ENCODE measurements at places on chromosomes 3 and 15. TPM values are rescaled to one million over a fixed set of nuclear protein-coding genes. Genes with fewer than 3 reads are reported as not detected.

The RTF1 gene
- total RNA-seq, result 40.7 TPM

The ACTRT3 gene
- 0.27 TPM for total RNA-seq

The TNFSF10 gene
- total RNA-seq, result 57.5 TPM

The TBC1D5 gene
- total RNA-seq, result 54.0 TPM

The ZNF80 gene
- not detected for total RNA-seq

The DNAH12 gene
- total RNA-seq, result not detected

The LRRC31 gene
- not detected for total RNA-seq

The RHOV gene
- 111 TPM for total RNA-seq

The VGLL4 gene
- total RNA-seq, result 80.7 TPM

The GOLGA6L1 gene
- total RNA-seq, result not detected

The CHAC1 gene
- 13.6 TPM for total RNA-seq

The ZDHHC19 gene
- total RNA-seq, result not detected

The CACNA1D gene
- 3.9 TPM for total RNA-seq

The MFAP1 gene
- 20.0 TPM for total RNA-seq

The ZNF502 gene
- total RNA-seq, result 3.6 TPM

The CLDN1 gene
- total RNA-seq, result 510 TPM

The PLSCR2 gene
- not detected for total RNA-seq

The DPH6 gene
- 12.0 TPM for total RNA-seq

The SIDT1 gene
- 2.7 TPM for total RNA-seq

The STRIT1 gene
- total RNA-seq, result not detected

The MORC1 gene
- not detected for total RNA-seq

The ALDH1L1 gene
- total RNA-seq, result 6.6 TPM

The SCAMP5 gene
- total RNA-seq, result 0.46 TPM

The CCR3 gene
- 0.55 TPM for total RNA-seq

The WDR93 gene
- 0.12 TPM for total RNA-seq

The CORO2B gene
- 0.80 TPM for total RNA-seq

The SLC24A5 gene
- 6.1 TPM for total RNA-seq

The ANKRD63 gene
- total RNA-seq, result not detected

The KIF7 gene
- total RNA-seq, result 1.5 TPM

The LRRC2 gene
- 3.2 TPM for total RNA-seq

The GNB5 gene
- total RNA-seq, result 15.7 TPM

The PROS1 gene
- total RNA-seq, result 20.6 TPM

The EAF2 gene
- 1.4 TPM for total RNA-seq

The GATM gene
- total RNA-seq, result 178 TPM

The RFTN1 gene
- 11.2 TPM for total RNA-seq

The CCDC39 gene
- total RNA-seq, result 0.13 TPM

The TRIM71 gene
- total RNA-seq, result not detected

The HEXA gene
- 44.4 TPM for total RNA-seq

The GALNT15 gene
- 93.0 TPM for total RNA-seq

The MYZAP gene
- 19.5 TPM for total RNA-seq

The P4HTM gene
- total RNA-seq, result 36.9 TPM

The GOLGA6A gene
- 2.2 TPM for total RNA-seq

The ECE2 gene
- not detected for total RNA-seq

The TP63 gene
- 208 TPM for total RNA-seq

The PLA2G4F gene
- total RNA-seq, result 176 TPM

The CCR9 gene
- 0.25 TPM for total RNA-seq

The PIGZ gene
- 5.2 TPM for total RNA-seq

The ARL14 gene
- not detected for total RNA-seq

The GABRB3 gene
- 0.98 TPM for total RNA-seq
